ENCODE measurements at places on chromosomes 1 and 21.

DNA sequence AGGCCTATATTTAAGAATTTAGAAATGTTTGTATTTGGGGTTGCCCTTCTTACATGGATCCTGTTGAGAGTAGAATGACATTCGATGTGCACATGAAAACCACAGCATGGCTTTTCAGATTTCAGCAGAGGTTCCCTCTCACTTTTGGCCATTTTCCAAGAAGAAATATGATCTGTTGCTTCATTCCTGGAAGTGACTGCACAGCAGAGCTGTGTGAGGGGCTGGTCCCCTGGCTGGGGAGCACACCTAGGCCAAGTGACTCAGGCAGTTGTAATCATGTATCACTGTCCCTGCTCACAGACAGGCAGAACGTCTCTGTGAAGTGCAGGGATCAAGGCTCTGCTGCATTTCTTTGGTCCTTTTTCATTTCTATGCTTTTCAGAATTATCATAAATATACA, 32.3 kb downstream of the AGT start:
- DNase-seq, result no peak

- DNase-seq, result no peak
Measured at GRCh38 chr1:68232289-68233148, at the start of gene WLS. Gene WLS, minus strand, starts transcription at chr1:68232523. Its CDS starts 224 bp downstream, at chr1:68232299.

DNA sequence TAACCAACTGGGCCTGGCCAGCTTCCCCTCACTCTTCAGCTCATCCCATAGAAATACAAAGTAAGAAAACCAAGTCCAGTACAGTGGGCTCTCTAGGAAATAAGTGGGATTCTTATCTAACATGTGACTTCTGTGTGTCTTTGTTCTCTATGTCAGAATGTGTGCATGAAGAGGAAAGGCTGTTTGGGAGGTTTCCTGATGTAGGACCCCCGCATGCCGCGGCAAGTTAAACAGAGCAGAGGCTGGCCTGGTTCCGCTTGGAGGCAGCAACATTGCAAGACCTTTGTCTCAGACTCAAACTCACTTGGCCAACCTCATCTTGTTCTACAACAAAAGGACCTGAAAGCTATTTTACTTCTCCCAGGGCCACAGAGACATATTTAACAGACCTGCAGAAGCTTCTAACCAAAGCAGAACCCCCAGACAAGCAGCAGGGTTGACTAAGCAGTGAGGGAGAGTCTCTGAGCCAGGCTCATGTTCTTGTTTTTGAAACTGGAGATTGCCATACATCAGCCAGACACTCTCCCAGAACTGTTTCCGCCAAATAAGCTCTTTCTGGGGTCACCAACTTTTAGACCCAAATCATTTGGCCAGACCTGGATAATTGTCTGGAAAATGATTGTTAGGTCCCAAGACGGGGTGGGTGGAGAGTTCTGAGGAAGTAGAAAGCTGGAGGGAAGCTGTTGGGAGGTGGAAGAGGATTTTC, 6.2 kb downstream of the MTARC2 start:
- DNase-seq, result no peak

GRCh38 chr1:67431869-67432578, 1.8 kb upstream of the SERBP1 start:
- DNase-seq, result no peak

DNA sequence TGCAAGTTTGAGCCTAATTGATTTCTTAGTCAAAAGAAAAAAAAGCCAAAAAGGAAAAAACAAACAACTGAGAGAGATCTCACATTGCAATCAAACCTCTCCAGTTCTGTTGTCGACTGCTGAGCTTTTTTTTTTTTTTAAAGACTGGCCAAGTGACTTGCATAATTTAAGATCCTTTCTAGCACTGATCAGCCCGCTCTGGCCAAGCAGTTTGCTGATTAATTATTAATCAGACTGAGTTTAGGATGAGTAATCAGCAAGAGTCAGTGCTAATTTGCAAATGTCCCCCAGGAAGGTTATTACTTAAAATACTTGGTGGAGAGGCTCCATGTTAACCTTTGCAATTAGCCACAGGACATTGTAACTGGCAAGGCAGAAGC, 39.3 kb downstream of the HMGB4 start:
- DNase-seq, result no peak

- no peak for DNase-seq
Measured at GRCh38 chr21:33449616-33450015, 30.2 kb downstream of the TMEM50B start.

DNA sequence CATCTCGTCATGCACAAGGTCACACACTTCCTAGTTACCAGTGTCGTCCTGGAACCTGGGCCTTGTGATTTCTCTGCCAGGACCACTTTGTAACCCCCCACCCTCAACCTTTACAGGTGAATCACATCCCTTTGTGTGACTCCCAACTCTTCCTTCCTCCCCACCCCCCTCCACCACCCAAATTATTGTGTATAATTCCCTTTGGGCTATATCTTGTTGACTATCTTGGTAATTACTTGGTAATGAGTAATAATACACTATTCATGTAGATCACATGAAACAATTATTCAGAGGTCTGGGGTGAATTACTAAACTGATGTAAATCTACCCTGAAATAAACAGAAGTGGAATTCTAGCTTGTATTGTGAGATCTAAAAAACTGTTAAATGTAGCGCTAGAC, 1.7 kb downstream of the KCNK1 start:
- no peak for DNase-seq

- no peak for DNase-seq
Measured at GRCh38 chr1:90800012-90800717, 83.1 kb upstream of the BARHL2 start.

GRCh38 chr1:51948491-51948915, 42.0 kb downstream of the RAB3B start:
- no peak for DNase-seq

DNA sequence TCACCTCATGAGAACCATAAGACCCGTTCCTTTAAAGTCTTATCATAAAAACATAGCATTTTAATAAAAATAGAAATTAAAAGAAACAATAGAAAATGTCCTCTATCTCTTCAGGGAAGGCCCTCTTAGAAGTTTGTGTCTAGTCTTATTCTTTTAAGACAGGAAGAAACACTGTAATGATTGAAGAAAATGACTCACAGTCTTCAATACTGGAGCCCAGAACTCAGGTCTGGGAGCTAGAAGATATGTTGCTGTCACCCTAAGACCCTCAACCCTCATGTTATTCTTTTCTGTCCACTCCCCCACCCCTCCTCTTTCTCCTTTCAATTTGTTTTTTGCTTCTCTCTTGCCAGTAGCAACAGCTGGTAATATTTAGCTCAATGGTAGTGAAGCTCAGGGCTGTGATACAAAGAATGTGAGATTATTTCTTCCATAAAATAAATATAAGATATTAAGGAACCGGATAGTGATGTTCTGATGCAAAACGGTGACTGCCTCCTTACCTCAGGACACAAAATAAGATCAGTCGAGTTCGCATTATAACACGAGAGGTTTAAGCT, 12.0 kb downstream of the DUSP10 start:
- DNase-seq, result no peak

DNA sequence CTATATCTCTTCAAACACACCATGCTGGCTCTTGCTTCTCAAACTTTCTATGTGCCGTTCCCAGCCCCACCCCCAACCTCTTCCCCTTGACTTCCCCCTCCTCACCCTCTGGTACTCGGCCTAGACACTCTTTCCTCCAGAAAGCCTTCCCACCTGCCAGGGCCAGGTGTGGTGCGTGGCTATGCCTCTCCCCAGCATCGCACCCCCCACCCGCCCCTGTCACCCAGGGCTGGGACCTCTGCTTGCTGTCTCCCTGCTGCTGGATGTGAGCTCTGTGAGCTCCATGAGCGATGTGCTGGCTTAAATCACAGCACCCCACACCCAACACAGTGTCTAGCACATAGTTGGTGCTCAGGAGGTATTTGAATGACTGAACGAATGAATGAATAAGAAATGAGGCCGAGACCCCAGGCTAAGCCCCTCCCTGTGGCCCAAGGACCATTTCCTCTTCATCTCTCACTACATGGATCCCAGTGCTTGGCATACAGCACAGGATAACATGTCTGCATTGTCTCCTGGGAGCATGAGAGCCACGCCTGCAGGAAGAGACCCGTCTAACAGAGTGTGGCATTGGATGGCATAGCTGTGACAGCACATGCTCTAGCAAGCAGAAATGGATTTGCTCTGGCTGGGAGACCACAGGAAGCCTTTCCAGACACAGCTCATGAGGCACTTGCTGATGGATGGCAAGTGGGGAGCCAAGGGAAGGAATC, 19.7 kb downstream of the TNNT2 start:
- DNase-seq, result no peak

DNA sequence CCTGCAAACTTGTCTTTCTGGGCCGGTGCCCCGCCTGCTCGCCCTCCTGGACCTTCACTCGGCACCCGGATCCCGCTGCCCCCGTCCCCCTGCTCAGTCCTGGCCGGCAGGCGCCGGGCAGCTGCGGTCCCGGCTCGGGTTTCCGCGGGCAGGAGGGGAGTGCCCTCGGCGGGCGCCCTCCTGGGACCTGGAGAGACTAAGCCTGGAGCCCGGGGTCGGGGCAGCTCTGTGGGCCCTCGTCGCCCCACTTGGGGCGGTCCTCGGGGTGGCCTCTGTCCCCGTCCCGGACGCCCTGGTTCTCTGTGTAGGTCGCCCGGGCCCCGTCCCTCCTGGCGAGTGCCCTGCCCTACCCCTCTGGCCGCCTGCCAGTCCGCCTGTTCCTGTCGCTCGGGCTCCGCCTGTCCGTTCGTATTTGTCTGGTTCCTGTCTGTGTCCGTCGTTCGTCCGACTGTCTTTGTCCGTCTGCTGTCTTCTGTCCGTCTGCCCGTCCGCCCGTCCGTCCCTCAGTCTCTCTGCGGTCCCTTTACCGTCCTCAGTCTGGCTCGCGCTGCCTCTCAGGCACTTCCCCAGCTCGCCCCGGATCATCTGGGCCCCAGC, 490 bp downstream of the SERINC2 start:
- no peak for DNase-seq

GRCh38 chr1:40092241-40092640, 4.8 kb downstream of the PPT1 start:
- DNase-seq, result no peak

Data from stimulated activated CD8-positive, alpha-beta memory T cell treated with anti-CD3 and anti-CD28 coated beads, Interleukin-4, amount 100 ng/mL, for 4 hours (primary cell).